ENCODE measurements at places on chromosomes 2 and 18. TPM values are rescaled to one million over a fixed set of nuclear protein-coding genes. Genes with fewer than 3 reads are reported as not detected.

The ASTL gene
- total RNA-seq: not detected

The PLGLB1 gene
- 1.0 TPM for total RNA-seq

The ANKRD36 gene
- 26.9 TPM for total RNA-seq

The CCDC74A gene
- total RNA-seq: 5.9 TPM

The RAD51AP2 gene
- total RNA-seq: under 0.01 TPM

The HOXD13 gene
- total RNA-seq: not detected

All from placental pericyte (primary cell).